ENCODE measurements at places on chromosomes 13 and 19.

GRCh38 chr19:3690551-3691371 is 9.5 kb downstream of the PIP5K1C start:
- DNase-seq, result no peak

DNA sequence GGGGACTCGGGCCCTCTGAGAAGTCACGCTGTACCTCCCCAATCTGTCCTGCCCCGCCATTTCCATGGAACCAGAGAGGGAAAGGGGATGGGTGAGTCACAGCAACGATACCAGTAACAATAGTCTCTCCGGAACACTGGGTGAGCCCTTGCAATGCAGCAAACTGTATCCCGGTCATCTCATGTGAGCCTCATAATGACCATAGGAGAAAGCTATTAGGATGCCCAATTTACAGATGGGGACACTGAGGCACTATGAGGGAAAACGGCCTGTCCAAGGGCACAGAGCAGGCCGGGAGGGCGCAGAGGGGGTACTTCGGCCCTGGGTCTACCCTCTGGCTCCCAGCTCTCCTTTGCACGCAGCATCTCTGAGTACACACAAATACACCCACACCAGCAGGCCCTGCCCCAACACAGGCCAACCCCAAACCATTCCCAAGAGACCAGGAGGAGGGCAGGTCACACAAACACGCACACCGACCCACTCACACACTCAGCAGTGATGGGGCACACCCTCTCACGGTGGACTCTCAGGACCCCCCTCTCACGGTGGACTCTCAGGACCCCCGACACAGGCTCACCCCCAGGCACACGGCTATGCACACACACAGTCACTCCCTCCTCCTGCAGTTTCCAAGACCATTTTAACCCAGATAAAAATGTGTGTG is 18.2 kb downstream of the LRRC4B start:
- no peak for DNase-seq

- no peak for DNase-seq
Observed at GRCh38 chr13:42066542-42066941, 18.1 kb downstream of the DGKH start.

DNA sequence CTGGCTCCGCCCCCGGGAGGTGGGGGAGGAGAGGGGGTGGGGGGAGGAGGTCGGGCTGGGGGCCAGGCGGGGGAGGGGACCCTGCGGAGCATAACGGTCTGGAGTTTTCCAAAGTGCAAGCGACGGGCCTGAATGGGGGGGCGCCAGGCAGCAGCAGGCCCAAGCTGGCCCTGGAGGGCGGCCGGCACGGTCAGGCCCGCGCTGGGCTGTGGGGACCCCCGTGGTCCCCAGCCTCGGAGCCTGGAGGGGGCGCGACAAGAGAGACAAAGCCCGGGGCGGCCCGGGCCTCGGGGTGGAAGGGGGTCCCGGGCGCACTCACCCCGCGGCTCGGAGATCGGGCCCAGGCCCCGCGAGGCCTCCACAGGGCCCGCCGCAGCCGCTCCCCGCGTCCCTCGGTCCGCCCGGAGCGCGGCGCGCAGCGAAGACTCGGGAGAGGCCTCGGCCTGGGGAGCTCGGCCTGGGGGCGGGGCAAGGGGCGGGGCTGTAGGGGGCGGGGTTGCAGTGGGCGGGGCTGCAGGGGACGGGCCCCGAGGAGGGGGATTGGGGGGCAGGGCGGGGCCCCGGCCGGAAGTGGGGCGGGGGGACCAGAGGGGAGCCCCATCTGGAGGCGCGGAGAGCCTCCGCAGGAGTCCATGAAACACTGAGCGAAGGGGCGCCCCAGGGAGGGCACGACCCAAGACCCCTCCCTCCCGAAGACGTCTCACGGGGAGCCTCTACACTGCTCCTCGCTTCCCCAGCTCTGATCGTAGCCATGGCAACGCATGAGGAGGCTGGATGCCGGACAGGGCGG is 47.6 kb downstream of the PTPRS start:
- peak; percentile 60 for DNase-seq

DNA sequence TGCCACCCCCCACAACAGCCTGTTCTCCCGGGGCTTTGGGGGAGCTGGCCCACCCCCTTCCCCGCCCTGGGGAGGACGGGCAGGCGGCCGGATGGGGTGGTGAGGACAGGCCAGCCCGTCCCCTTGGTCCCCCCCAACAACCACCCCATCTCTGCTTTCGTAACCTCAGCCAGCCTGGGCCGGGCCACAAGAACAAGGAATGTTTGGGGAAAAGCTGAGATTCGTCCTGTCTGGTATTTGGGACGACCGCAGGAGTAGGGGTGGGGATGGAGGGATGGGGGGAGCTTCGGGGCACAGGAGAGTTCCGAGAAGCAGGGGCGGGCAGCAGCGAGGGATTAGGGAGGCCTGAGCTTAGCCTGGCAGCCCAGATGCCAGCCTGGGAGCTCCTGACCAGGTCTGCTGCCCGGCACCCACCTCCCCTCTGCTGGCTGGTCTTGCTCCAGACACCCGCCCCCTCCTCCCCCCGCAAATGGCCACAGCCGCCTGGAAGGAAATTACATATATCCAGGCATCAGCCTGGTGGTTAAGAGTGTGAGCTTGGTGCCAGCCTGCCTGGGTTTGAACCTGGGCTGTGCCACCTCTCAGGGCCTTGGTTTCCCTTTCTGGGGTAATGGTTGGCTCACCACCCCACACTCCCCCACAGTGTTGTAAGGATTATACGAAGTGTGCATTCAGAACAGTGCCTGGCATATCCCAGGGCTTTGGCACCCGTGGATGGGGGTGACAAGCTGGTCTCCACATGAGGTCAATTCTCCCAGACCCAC is at the start of gene PODNL1:
TSS of gene PODNL1 (minus strand) at position 117 of the 764 bp plus-strand sequence. CDS start 236 bp downstream, outside the sequence.
- no peak for DNase-seq

GRCh38 chr19:58350001-58350861 is 3.1 kb downstream of the A1BG start:
- no peak for DNase-seq

DNA sequence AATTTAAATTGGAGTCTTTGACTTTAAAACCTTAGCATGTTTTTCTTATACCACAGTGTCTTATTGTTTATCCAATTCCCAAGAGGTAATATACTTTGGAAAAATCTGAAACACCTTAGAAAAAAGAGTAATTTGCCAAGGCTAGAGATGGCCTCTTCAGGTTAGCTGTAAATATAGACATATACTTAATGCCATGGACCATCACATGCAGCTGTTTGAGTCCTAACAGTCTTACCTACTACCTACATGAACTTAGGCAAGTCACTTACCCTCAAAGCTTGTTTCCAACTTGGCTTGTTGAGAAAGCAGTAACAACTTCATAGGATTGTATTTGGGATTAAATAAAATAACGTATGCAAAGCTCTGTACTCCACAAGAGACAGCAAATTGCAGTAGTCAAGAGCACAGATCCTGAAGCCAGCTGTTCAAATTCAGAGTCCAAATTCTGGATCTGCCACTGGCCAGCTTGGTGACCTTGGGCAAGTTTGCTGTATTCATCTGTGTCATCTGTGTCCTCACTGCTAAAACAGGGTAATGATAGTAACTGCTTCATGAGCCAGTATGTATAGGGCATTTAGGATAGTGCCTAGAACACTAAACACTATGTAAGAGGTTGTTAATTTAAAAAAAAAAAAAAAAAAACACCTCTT is 13.2 kb upstream of the SPART start:
- no peak for DNase-seq

DNA sequence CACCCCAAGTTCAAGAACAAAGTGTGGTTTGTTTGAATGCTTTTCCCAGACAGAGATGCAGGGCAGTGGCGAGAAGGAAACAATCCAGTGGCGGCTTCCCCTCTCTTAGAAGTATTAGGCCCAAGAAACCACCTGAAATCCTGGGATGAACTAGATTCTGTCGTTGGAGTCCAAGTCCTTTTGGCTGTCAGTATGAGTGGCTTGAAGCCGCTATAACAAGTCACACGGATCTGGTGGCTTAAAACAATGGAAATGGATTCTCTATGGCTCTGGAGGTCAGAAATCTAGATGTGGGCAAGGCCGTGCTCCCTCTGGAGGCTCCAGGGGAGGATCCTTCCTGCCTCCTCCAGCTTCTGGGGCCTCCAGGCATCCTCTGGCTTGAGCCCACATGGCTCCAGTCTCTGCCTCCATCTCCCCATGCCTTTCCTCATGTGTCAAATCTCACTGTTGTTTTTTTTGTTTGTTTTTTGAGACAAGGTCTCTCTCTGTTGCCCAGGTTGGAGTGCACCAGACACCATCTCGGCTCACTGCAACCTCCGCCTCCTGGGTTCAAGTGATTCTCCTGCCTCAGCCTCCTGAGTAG is 97.7 kb downstream of the GNG7 start:
- DNase-seq, result no peak
